ENCODE measurements at places on chromosomes 3 and 15. TPM values are rescaled to one million over a fixed set of nuclear protein-coding genes. Genes with fewer than 3 reads are reported as not detected.

- DNase-seq, result no peak
These were observed 5.0 kb upstream of the CAND2 start for GRCh38 chr3:12791430-12791829.

GRCh38 chr3:10763817-10764258 lies 52.2 kb upstream of the SLC6A11 start:
- no peak for DNase-seq

DNA sequence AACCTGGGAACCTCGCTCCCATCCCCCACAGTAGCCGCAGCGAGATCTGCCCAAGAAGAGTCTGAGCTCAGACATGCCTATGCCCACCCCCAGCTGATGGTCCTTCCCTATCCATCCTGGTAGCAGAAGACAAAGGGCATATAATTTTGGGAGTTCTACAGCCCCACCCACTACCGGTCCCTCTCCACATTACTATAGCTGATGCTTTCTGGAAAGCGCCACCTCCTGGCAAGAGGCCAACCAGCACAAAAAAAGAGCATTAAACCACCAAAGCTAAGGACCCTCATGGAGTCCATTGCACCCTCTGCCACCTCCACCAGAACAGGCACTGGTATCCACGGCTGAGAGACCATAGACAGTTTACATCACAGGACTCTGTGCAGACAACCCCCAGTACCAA lies 168.4 kb downstream of the MEGF11 start:
- no peak for DNase-seq

DNA sequence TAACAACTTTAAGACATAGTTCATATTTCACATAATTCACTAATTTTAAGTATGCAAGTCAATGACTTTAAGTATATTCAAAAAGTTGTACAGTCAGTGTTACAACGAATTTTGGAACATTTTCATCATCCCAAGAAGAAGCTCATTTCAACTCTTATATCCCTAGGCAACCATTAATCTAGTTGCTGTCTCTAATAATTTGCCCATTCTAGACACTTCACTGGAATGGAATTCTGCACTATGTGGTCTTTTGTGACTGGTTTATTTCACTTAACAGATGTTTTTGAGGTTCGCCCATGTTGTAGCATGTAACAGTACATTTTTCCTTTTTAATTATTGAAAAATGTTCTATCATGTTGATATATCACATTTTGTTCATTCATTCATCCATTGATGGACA lies 104.2 kb upstream of the SPRED1 start:
- DNase-seq, result no peak

DNA sequence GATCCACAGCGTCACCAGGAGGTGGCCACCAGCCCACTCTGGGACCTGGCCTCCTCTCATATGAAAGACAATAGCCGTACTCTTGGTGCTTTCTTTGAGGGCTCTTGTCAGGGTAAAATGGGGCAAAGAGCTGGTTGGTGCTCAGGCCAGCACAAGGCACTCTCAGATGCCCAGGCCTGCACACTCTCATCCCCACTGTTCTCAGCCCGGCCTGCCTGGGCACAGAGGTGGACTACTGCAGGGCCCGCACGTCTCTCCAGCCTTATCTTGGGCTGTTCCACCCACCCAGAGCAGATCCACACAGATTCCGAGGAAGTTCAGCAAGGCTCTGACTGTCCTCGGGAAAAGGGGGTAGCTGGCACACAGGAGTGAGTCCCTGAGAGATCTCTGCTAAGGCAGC lies 122.8 kb upstream of the PRR20G start:
- DNase-seq, result no peak

DNA sequence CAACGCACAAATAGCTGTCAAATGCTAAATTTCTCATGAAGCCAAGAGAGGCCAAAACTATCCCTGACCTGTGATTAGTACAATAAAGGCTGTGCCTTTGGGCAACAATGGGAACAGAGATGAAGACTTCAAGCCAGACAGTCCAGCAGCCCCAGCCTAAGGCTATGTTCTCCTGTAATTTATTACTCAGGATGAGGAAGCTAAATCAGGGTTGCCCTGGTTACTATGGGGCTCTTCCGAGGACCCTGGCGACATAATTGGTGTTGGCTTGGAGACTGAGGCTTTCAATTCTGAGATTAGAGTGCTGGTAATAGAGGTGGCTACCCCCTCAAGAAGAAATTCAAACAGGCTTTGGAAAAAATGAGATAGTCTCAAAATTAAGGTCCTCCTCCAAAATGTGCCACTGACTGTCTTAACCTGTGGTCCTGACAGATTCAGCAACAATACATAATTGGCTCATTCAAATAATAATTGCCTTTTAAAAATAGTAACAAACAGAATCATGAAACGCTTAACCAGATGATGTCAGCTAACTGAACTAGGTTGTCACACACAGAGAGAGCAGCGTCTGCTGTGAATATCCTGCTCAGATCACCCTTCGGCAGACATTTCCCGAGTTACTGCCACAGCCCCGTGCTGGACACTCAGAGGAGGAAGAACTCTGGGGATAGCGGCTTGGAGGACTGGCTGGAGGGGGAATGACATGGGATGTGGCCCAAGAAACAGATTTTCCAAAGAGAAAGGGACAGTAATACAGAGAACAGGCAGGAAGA lies 43.0 kb downstream of the NSMCE3 start:
- no peak for DNase-seq

DNA sequence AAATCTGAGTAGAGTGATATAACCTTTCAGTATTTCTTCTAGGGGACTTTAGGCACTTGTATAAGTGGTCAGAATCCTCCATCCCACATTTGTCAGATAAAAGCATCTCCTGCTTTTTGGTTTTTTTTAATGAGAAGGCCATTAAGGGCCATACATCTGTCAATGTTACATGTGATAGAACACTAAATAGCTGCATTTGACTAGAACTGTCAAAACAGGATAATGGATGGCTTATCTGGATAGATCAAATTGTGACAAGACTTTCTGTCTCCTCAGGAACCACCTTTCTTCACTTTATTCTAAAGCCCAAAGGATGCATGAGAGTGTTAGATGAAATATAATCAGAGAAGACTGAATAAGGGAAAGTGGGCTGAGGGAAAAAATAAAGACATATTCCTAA lies 533.4 kb upstream of the TGFBR2 start:
- DNase-seq, result no peak

- no peak for DNase-seq
These were observed 56.2 kb upstream of the HES1 start for GRCh38 chr3:194079702-194080172.

DNA sequence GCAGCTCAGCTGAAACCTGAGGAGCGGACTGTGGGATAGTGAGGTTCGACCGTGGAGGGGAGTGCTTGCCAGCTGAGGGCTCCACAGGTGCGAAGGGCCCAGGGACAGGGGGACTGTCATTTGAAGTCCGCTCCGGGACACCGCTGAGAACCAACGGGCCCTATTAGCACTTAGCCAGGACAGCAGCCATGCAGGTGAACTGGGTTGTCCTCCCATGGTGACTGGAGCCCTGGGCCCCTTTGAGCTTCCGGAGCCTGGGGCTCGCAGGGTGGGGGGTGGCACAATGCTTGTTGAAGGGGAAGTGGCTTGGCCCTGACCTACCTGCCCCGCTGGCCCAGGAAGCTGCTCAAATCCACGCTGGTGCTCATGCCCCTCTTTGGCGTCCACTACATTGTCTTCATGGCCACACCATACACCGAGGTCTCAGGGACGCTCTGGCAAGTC lies 24.7 kb downstream of the PTH1R start:
- no peak for DNase-seq

GRCh38 chr3:57026944-57027343 lies 33.5 kb upstream of the SPATA12 start:
- no peak for DNase-seq

GRCh38 chr3:30181178-30181465 lies 425.3 kb upstream of the TGFBR2 start:
- no peak for DNase-seq

DNA sequence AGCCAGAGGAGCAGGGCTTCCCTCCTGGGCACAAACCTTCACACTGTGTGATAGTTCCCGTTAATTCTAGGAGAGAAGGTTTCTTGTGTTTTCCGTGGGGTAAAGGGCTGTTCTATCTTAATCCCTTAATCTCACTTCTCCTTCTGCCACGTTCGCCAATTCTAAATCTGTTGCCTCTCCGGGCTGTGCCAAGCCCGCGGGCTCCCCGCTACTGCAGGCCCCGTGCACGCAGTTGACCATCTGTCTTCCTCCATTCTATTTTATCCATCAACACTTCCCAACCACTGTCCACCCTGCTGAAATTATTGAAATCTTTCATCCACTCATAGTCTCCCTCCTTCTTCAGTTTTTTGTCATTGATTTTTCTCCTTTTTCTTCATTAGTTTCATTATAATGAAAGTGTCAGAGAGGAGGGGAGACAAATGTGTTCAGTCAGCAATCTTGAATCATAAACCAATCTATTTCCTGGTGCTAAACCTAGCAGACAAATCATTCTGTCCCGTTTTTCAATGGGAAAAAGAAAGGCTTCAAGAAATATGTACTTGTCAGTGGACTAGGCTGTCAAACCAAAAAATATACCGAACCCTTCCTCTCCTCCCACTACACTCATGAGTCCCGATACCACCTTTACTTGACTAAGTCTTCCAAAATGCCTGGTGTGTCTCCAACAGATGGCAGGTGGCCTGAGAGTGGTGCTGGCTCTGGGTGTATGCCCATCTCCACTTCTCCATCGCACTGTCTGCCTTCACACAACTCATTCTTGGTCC lies 39.6 kb downstream of the SLCO2A1 start:
- no peak for DNase-seq

DNA sequence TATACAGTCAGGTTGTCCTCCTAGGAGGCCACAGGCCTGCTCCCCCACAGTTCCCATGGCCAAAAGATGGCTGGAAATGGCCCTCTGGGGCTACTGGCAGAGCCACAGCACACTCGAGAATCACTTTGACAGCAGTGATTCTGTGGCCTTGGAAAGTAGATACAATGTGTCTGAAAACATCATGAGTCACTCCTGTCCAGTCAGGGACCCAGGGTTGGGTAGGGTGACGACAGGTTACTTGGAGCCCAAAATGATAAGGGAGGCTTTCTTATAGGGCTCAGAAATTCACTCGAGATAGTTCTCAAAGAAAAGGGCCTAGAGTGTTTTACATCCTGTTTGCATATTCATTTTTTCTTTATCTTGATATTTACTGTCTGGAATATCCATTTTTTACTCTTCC lies 24.3 kb downstream of the MRPS25 start:
- DNase-seq, result no peak

GRCh38 chr3:194140520-194141414 lies 4.8 kb downstream of the HES1 start:
- DNase-seq, result no peak

DNA sequence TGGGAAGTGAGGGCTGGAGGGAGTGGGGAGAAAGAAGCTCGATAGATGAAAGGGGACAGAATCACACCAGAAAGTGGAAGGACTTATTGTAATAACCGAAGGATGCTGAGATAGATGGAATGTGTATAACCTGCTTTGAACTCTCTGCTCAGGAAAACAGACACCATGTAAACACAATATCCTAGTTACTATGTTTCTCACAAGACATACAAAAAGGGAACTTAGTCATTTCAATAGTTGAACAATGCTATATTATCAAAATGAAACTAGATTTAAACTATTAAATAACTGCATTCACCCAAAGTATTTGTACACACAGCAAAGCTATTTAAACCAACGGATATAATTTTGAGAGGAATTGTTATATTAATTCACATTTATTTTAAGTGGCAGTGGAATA lies 108.3 kb upstream of the GADL1 start:
- no peak for DNase-seq

- no peak for DNase-seq
These were observed 26.9 kb downstream of the RAB11A start for GRCh38 chr15:65896236-65896635.

- DNase-seq, result no peak
These were observed 226.6 kb downstream of the ALCAM start for GRCh38 chr3:105593315-105593714.

- DNase-seq, result peak; percentile 25
These were observed 469.4 kb upstream of the ROBO2 start for GRCh38 chr3:76570436-76571057.

- DNase-seq, result no peak
These were observed 29.5 kb downstream of the ADPGK start for GRCh38 chr15:72754096-72754495.

- DNase-seq, result no peak
These were observed 19.5 kb downstream of the SLC7A14 start for GRCh38 chr3:170566413-170566812.

DNA sequence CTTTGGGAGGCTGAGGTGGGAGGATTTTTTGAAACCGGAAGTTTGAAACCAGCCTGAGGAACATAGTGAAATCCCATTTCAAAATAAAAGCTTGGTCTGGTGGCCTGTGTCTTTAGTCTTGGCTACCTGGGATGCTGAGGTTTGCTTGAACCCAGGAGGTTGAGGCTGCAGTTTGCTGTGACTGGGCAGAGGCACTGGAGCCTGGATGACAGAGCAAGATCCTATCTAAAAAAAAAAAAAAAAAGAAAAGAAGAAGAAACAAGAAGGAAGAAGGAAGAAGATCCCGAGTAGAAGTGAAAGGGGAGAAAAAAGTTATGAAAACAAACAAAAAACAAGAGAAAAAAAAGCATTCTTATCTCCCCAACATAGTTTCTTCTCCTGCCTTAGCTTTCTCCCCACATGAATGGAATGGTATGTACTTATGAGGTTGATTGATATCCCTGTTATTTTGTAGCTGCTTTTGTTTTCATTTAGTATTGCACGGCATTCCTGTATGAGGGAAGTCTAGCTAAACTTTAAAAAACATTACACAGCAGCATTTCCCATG lies 42.4 kb downstream of the TMEM40 start:
- DNase-seq, result no peak

GRCh38 chr3:32240159-32240545 lies 1.7 kb downstream of the CMTM8 start:
- peak; percentile 23 for DNase-seq

- DNase-seq, result peak; percentile 55
These were observed 289.2 kb upstream of the CHRM5 start for GRCh38 chr15:33679061-33679460.

TGM5 gene
- polyA plus RNA-seq, result not detected

ARRDC4 gene
- 21.3 TPM for polyA plus RNA-seq

PPARG gene
- polyA plus RNA-seq, result 26.9 TPM

AADACL2 gene
- polyA plus RNA-seq, result not detected

ALG1L2 gene
- 2.6 TPM for polyA plus RNA-seq

CAMKV gene
- 0.08 TPM for polyA plus RNA-seq

ADAMTSL3 gene
- polyA plus RNA-seq, result 5.4 TPM

CLDN16 gene
- polyA plus RNA-seq, result 43.5 TPM

LIPH gene
- 1.4 TPM for polyA plus RNA-seq

OR5K2 gene
- polyA plus RNA-seq, result 0.16 TPM

DAPK2 gene
- 4.2 TPM for polyA plus RNA-seq

HDC gene
- polyA plus RNA-seq, result 0.35 TPM

Measured in left renal cortex interstitium (tissue), 4 donors.